ENCODE measurements at places on chromosomes 5 and 9.

DNA sequence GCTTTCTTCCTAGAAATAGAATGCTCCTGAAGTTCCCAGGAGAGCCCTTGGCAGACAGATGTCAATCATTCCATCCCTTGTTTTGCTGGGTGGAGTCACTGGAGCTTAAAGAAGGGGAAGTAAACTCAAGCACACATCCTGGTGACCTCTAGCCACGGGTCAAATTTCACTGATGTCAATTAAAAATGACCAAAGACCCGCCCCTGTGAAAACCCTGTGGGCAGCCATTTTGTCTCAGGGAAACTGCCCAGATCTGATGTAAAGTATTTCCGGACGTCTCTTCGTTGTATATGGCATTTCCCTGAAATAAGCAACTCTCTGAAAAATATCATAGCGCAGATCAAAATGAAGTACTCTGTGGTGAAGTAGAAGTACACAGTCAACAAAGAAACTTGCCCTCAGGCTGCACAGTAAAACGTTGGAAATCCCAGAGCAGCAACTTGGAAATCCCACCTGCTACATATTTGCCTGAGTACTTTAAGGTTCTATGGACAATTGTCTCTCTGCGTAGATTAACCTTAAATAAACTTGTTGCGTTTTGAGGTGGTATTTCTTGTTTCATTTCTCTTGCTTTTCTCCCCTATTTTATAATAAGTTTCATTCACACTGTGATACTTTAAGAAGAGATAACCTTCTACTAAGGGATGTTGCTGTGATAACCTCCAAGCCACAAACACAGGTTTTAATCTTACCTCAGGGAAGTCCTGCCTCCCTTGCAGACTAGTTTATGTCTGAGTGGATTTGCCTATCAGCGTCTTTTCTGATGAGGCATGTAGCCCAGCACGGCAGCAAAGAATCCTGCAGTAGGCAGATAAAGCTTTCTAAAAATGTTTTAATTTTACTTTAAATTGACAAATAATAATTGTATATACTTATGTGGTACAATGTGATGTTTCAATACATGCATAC, 60.9 kb upstream of the PIP5K1B start:
- DNase-seq, result no peak

DNA sequence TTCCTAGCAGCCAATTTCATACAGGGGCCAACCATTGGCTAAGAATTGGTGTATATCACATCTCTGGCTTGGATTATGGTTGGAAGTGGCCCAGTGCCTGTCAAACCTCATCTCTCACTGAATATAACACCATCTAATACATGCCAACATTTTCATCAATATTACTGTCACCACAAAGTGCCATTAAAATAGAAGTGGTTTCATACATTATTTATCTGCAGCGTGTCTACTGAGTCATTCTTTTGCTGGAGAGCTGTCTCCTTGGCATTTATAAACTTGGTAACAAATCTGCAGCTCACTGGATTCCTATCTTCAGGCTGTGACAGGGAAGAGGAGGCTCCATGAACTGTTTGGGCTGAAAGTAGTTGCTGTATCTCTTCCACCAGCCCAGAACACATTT, 70.9 kb downstream of the PTTG1 start:
- DNase-seq, result no peak

GRCh38 chr5:173944511-173944910, 44.5 kb upstream of the C5orf47 start:
- DNase-seq, result no peak

GRCh38 chr9:109468927-109469326, 29.2 kb downstream of the PTPN3 start:
- DNase-seq, result no peak

- no peak for DNase-seq
Observed at GRCh38 chr5:58458141-58458742, 1.6 kb downstream of the PLK2 start.

- DNase-seq, result no peak
Observed at GRCh38 chr5:45110399-45110798, 301.7 kb downstream of the MRPS30 start.

DNA sequence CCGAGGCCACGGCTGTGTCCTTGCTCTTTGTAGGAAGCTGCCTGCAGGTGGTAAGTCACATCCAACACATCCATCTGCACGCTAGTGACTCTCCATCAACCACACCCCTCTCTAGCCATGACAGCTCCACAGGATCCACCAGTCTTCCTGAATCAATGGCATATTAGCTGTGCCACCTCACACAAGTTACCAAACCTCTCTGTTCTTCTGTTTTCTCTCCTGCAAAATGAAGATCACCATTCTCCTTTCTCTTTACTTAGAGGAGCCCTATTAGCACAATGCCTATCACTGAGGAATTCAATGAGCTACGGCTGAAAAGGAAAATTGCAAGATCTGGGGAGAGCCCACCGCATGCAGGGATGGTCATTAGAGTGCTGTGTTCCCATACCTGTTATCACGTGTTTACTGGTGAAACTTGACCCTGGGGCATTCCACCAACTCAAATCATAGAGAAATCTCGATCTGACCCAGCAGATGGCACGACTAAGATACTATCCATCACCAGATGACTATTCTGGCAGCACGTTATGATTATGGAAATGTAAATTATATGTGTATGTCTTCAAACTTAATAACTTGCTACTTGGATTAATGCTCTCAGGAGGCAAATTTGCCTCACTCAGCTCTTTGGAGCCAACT, 20.9 kb downstream of the WHRN start:
- no peak for DNase-seq

- DNase-seq, result no peak
Observed at GRCh38 chr9:4742246-4742645, 1.2 kb upstream of the AK3 start.

GRCh38 chr5:149360272-149360671, 2.4 kb downstream of the PCYOX1L start:
- DNase-seq, result no peak

GRCh38 chr9:120514405-120514804, 65.6 kb downstream of the CDK5RAP2 start:
- DNase-seq, result no peak

DNA sequence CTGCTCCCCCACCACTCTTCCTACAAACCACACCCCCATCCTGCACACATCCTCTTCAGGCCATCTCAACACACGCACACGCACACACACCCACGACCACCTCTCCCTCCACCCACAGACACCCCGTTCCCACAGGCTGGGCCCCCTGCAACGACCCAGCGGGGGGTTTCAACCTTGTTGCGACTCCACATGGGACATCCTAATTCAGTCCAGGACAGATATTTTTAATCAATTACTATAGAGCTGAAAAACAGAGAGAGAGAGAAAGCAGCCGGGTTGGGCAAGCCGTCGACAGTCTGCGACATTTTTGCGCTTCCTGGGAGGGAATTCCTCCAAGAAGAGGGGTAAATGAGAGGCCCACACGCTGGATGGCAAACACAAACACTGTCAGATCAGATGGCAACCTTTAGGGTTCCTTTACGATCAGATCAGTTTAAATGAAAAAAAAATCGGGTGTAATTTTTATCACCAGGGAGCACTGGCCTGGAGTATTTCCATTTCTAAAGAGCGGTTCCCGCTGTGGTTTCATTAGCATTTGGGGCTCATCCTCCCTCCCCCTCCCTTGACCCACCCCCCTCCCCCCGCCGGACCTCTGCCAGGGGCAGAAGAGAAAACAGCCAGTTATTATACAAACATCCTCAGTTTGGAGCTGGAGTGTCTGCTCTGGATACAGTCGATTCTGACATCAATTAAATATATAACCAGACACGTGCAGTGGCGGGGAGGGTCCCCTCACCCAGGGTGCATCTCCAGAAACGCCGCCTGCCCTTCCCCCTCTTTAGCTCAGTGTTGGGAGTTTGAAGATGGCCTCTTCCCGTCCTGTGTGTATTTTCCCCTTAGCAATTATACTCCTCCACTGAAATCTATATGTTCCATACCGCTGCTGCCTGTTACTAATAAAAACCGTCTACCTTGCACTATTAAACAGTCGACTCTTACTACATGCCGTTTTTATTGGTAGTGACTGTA, 2.3 kb upstream of the IRX2 start:
- DNase-seq, result no peak

DNA sequence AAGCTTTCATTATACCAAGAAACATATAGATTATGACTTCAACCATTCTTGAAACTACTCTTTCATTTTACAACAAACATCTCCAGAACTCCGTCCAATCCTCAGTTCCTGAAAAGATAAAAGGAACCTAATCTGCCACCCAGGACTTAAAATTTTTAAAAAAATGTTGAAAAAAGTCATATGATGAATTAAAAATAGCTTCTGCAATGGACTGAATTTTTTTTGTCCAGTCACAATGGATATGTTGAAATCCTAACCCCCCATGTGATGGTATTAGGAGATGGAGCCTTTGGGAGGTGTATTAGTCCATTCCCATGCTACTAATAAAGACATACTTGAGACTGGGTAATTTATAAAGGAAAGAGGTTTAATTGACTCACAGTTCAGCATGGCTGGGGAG, 2.7 kb upstream of the ALDH1A1 start:
- DNase-seq, result no peak

DNA sequence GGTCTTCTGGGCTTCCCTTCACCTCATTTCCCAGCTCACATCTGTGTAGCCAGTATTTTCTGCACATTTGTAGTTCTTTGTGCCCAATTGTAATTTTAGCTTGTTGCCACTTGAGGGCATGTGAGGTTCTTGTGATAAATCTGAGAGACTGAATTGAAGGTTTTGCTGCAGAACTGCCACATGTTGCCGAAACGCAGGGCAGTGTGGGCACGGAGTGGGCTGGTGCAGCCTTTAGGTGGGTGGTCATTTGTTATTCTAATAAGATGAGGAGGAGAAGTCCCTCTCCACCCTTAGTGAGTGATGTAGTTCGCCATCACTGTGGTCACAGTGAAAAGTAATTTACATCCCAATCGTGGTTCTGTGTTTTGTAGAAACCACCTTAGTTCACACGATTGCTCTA, 21.2 kb downstream of the OTULIN start:
- peak; percentile 80 for DNase-seq

GRCh38 chr5:161460741-161461140, 85.8 kb downstream of the GABRB2 start:
- DNase-seq, result no peak

DNA sequence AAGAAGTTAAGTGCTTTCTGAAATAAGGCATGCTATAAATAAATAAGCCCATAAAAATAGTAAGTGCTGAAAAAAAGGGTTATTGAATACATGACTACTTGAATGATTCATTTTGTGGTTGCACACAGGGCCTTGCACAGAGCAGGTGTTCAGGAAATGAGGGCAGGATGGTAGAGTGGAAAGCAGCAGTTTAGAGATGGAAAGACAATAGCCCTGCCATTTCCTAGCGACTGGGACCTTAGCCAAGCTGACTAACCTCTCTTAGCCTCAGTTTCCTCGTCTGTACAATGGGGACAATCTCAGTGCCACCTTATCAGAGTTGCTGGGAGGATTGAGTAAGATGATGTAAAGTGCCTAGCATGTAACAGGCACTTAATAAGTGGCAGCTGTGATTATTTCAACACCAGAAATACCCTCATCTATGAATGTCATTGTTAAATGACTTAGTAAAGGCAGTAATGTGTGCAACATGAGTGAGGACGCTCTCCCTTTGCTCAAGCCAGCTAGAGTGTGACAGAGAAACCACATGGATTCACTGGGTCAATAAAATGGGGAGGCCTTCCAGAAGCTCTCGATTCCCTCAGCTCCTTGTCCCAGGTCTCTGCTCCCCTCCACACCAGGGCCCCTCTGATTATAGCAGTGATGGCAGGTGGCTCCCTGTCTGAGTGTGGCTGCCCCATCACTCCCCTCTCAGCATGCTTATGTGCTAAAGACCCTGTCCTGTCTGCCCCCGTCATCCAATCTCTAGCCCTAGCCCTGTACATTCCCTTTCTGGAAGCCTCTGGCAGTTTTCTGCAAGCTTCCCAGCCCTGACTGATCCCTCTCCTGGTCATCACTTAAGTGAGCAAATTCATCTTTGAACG, 16.0 kb upstream of the PHF19 start:
- peak; percentile 61 for DNase-seq

- DNase-seq, result no peak
Observed at GRCh38 chr5:1975898-1976765, 93.4 kb upstream of the IRX4 start.

DNA sequence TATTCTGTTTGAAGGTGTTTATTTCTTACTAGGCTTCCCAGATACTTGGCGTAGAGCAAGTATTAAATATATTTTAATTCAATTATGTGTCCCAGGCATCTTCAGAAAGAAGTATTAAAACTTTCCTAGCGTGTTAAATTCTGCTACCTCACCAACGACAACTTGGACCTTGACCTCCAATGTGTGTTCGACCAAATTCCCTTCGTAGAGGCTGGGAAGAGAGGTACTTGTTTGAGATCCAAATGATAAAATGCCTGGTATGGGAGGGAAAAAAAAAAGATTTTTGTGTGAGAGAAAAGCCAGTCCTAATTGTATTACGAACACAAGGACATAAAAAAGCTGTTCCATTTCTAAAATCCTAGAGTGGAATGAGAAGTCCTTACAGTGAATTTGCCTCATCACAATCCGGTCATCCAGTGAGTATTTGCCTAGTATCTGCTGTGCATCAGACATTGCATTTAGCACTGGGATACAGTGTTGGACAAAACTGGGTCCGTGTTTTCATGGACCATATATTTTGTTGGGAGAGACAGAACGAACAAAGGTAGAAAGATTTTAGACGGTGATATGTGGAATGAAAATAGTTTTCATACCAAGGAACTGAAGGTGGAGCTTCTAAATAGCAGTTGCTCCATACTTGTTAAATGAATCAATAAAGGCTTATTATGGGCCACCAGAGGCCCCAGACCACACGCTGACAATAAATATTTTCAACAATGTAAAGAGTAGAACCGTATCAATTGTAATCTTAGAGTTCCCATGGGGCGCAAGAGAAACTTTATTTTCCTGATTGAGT, 103.1 kb downstream of the KIF4B start:
- no peak for DNase-seq

- no peak for DNase-seq
Observed at GRCh38 chr5:50320131-50320749, 120.8 kb downstream of the EMB start.

DNA sequence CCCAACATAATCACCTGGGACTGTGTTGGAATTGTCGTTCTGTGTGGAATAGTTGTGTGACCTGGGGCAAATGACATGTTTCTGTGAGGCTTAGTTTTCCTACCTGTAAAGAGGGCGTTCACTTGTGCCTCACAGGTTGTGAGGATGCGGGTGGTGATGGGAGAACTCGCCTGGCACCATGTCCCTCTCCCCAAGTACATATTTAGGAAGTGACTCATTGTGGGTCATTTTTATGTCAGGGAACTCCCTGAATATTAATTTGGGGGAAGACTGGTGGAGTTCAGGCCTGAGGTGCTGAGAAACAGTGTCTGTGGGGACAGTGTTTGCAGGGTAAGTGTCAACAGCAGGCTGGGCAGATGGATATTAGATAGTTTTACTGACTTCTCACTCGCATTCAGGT, 144.7 kb downstream of the KDM4C start:
- DNase-seq, result no peak

DNA sequence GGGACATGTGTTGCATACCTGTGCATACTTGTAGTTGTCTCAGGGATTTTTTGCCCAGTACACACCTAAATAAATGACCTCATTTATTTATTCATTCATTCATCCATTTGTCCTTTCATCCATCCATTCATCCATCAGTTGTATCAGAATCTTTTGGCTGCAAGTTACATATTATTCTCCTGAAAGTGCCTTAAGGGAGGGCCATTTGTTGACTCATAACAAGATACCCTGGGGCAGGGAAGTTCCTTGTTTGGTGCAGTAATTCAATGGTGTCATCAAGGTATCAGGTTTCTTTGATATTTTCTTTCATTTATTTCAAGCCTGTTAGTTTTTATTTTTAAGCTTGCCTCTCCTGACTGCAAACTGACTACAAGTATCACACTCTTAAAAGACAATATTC, 597.9 kb upstream of the TLE4 start:
- peak; percentile 38 for DNase-seq
